ENCODE measurements at places on chromosomes 12 and 14. TPM values are rescaled to one million over a fixed set of nuclear protein-coding genes. Genes with fewer than 3 reads are reported as not detected.

Gene ASCL1
- total RNA-seq, result not detected

Gene RPS6KA5
- 1.6 TPM for total RNA-seq

Gene GSKIP
- total RNA-seq, result 16.6 TPM

Gene BCL7A
- total RNA-seq, result 20.8 TPM

Gene ATG2B
- 13.8 TPM for total RNA-seq

Gene GAPDH
- total RNA-seq, result 7,437 TPM

Gene GPR84
- not detected for total RNA-seq

Gene SDSL
- 5.5 TPM for total RNA-seq

Gene NID2
- 301 TPM for total RNA-seq

Gene PPTC7
- total RNA-seq, result 9.6 TPM
